DMS79 treated with DMSO at 0.1 percent for 48 hours (cell line): ENCODE measurements at places on chromosomes 13 and 19.

GRCh38 chr19:11986754-11987153 is 21.9 kb downstream of the ZNF763 start:
- DNase-seq, result no peak

DNA sequence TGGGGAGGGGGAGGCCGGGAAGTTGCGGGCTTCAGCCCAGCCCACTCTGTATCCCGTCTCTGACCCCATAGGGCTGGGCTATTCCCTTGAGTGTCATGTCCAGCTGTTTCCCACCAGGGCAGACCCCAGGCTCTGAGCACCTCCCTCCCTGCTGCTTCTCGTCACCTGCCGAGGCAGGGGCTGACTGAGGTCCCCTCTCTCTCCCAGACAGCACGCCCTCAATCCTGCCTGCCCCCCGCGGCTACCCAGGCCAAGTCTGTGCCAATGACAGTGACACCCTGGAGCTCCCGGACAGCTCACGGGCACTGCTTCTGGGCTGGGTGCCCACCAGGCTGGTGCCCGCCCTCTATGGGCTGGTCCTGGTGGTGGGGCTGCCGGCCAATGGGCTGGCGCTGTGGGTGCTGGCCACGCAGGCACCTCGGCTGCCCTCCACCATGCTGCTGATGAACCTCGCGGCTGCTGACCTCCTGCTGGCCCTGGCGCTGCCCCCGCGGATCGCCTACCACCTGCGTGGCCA is 625 bp downstream of the F2RL3 start:
- no peak for DNase-seq

GRCh38 chr19:21483589-21484170 is 21.7 kb upstream of the ZNF429 start:
- DNase-seq, result no peak

GRCh38 chr13:45662162-45662561 is 40.0 kb upstream of the CBY2 start:
- no peak for DNase-seq

DNA sequence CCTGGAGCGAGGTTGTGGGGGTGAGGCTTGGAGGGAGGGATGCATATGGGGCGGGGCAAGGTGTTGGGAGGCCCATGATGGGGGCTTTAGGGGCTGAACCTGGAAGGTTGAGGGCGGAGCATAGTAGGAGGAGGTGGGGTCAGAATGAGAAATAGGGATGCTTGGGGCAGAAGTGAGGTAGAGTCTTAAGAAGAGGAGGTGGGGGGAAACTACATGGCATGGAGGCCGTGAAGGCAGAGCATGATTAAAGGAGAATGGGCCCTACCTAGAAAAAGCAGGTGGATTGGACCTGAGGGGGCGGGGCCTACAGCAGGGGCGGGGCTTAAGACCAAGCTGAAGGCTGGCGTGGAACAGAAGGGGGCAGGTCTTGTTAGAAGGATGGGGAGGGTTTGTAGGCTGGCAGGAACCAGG is 799 bp downstream of the NR1H2 start:
- no peak for DNase-seq

DNA sequence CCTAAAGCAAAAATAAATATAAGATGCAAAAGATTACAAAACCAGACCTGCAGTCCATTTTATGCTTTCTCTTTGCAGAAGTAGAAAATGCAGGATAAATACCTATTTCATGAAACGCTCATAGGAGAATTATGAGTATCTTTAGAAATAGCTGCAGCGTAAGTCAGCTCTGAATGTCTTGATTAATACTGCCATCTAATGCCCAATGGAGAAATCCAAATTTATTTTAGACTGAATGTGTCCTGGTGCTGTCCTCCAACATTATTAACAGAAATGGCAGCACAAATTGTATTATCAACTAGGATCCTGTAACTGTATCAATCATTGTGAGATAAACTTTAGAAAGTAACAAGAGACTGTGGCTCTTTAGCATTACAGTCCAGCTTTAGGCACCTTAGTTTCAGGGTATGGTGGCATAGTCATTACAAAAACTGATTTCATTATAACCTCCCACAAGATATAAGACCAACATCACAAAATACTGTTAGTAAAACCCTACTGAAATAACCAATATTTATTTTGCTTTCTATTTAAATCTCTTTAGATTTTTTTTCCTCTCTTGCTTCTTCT is 162.1 kb upstream of the MIR17HG start:
- no peak for DNase-seq

DNA sequence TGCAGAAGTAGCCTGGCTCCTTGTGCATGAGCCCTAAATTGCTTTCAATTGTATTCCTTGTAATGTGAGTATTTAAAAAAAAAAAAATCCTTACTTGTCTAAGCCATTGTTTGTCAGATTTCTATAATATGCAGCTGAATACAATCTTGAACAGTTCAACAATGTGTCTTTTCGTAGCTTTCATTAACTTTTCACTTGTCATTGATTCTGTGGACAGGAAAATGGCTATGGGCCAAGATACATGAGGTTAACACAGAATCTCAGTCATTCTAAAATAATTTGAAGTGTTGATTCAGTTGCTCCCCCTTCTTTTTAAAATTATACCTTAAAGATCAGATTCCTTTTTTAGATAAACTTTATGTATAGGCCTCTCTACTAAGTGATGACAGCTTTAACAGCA is 395.8 kb upstream of the KLF12 start:
- DNase-seq, result no peak

GRCh38 chr19:51702103-51702824 is 9.1 kb downstream of the SPACA6 start:
- DNase-seq, result no peak

- DNase-seq, result no peak
Measured at GRCh38 chr13:22425087-22425486, 754.2 kb downstream of the FGF9 start.

GRCh38 chr13:109565877-109566276 is 220.5 kb downstream of the IRS2 start:
- DNase-seq, result no peak

DNA sequence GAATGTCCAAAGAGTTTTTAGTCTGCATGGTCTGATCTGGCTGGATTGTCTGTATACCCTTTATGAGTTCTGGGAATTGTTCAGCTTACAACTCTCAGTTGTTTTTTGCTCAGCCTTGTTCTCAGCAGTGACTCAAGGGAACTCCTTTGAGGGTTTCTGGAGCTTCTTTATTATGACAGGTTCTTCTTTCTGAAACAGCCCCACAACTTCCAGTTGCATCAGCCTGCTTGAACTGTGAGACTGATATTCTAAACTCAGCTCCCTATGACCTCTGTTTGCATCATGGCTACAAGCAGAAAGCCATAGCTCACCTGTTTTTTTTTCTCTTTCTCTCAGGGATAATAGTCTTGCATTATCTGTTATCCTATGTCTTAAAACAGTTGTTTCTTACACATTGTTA is 85.0 kb downstream of the TDRD3 start:
- no peak for DNase-seq

- no peak for DNase-seq
Measured at GRCh38 chr19:45793178-45793564, 526 bp upstream of the DMWD start.

DNA sequence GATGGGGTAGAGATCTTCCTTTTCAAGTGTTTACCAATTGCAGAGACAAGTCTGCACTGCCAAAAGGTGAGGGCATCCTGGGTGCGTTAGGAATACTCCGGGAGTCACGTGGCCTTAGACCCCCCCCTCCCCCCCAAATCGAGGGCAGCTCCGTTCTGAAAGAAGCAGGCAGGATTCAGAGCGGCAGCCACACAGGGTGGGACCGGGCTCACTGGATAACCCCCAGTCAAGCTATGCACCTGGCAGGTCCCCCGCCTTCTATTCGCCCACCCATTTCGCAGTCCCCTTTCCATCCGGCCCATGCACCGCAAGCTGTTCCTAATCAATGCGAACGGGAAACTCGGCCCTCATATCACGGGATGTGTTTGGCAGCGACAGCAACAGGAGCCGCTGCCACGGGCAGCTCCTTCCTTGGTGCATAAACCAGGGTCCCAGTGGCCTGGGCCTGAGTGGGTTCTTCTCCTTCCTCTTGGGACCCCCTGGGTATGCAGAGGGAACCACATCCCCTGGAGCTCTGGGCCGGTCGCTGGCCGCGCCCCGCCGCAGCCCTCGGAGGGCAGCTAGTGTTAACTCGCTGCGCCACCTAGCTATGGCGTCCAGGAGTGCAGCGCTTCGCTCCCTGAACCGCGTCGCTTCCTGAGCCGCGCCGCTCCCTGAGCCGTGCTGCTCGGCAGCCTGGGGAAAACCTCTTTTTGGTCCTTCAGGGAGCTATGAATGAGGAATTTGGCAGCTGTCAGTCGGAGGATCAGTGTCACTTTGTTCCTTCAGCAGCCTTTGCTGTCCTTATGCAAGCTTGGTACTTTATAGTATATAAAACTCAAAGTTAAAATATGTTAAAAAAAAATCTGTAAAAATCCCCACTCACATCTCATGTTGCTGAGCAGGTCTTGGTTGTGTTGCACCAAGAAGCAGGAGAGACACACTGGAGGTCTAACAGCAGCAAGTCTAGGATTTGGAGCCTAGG is 41.4 kb downstream of the LYL1 start:
- peak; percentile 74 for DNase-seq

GRCh38 chr13:25292301-25292700 is 5.0 kb upstream of the MTMR6 start:
- no peak for DNase-seq

- DNase-seq, result no peak
Measured at GRCh38 chr13:82693607-82694006, 1188.7 kb downstream of the SLITRK1 start.

DNA sequence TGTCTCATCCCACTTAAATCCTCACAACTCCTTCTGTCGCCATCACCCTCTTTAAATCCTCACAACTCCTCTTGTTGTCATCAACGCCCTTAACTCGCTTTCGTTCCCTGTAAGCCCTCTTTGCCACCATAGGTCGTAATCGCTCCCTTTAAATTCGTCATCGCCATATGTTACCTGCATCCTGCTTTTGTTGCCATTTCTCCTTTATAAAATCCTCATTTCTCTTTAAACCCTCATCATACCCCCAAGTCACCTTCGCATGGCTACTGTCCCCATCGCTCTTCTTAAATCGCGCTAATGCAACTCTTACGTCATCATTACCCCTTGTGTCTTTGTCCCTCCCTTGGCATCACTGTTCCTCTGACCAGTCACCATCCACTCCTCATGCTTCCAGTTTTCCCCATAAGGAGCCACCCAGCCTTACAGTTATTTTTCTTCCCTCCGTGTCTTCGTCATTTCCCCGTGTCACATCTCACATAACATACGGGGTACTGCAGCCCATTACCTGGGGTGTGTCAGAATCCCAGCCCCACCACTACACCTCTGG is 539 bp downstream of the PLD3 start:
- peak; percentile 34 for DNase-seq

DNA sequence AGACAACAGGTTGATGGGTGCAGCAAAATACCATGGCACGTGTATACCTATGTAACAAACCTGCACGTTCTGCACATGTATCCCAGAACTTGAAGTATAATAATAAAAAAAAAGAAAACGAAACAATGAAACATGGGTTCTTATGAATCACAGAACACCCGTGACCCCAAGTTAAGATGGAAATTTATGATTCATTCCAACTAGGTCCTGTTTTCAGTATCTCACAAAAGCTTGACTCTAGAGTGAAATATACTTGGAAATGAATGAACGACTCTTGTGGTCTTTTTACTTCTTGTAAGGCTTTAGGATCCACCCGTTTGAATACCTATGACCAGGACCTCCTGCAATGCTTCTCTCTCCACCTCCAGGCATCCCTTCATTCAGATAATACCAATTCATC is 3.5 kb upstream of the LILRB4 start:
- DNase-seq, result no peak

DNA sequence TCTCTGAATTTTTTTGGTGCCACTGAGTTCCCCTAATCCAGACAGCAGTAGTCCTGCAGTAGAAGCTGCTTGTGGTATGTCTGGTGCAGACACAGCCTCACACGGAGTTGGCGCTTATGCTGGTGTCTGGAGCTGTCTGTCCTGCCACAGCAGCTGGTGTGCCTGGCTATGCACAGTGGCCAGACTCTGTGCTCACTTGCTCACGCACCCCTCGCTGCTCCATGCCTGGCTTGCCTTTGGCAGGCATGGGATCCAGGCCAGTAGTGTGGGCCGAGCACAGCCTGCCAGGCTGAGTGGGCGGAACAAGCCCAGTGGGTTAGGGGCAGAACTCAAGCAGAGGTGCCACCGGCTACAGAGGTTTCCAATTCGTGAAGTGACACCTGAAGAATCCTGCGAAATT is 845.9 kb upstream of the PCDH9 start:
- no peak for DNase-seq

GRCh38 chr13:106183410-106184065 is 351.9 kb downstream of the EFNB2 start:
- no peak for DNase-seq

DNA sequence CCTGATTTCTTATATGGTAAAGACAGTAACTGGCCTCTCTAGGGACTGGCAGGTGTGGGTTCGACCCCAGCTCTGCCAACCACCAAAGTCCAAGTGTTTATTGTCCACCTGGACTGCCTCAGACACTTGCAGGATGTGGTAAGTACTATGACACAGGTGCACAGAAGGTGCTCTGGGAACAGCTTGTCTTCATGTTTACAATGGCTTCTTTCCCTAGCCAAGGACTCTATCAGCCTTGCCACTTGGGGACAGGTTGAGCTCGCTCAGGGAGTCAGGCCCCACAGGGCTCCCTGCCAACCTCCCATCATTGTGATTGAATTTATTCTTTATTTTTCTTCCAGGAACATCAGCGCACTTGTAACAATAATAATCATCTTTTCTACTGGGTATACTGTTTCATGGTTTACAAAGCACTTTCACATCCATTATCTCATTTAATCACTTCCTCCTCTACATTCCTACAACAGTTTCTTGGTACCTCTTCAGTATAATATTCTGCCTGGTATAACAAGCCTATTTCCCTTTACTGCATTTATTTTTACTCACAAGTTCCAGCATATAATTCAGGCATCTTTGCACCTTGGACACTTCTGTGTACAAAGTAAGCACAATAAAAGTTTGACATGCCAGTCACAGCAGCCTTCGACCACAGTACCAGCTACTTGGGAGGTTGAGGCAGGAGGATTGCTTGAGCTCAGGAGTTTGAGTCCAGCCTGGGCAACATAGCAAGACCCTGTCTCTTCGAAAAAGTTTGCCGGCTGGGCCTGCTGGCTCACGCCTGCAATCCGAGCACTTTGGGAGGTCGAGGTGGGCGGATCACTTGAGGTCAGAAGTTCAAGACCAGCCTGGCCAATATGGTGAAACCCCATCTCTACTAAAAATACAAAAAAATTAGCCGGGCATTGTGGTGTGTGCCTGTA is 24.2 kb upstream of the GATAD2A start:
- peak; percentile 44 for DNase-seq
